ENCODE measurements at places on chromosomes 3 and 15.
A peak's percentile ranks its signal among the peaks of the same experiment; 100 is the strongest.

- no peak for DNase-seq
Observed at GRCh38 chr15:77475001-77475400, 54.3 kb downstream of the HMG20A start.

DNA sequence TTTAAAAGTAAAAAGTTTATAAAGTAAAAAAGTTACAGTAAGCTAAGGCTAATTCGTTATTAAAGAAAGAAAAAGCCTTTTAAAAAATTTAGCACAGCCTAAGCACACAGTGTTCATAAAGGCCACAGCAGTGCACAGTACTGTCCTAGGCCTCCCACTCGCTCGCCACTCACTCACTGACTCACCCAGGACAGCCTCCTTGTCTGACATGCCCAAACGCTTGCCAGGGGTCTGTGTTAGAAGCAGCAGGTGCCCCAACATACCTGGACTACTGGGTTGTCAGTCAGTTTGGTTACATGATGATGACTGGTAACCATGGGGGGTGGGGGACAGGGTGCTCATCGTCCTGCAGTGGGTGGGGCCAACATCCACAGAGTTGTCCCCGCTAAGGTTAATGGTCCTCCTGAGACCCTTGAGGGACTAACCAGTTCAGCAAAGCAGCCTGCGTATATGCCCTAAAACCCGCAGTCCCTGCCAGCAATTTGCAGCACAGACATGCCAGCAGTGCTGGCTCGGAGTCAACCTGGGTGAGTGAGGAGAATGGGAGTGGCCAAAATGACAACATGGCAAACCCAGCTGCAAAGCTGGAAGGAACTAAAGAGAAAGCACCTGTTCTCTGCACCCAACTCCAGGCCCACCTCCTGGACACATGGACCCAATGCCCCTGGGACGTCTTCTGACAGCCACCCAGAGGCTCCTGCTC lies 49.2 kb downstream of the CYFIP1 start:
- DNase-seq = no peak

DNA sequence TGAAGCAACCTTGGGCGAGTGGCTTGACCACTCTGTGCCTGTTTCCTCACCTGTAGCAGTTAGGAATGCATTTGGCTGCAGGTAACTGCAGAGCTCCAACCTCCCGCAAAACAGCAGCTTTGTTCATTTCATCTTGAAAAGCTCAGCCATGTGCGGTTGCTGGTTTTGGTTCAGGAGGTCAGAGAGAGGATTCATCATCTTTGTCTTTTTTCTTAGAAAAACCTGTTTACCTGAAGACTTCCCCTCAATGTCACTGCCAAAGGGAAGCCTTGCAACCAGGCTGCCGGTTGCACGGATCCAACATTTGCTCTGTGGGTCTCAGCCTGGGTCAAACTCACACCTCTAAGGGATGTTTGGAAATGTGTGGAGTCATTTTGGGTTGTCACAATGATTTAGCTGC lies 16.4 kb upstream of the FURIN start:
- no peak for DNase-seq

DNA sequence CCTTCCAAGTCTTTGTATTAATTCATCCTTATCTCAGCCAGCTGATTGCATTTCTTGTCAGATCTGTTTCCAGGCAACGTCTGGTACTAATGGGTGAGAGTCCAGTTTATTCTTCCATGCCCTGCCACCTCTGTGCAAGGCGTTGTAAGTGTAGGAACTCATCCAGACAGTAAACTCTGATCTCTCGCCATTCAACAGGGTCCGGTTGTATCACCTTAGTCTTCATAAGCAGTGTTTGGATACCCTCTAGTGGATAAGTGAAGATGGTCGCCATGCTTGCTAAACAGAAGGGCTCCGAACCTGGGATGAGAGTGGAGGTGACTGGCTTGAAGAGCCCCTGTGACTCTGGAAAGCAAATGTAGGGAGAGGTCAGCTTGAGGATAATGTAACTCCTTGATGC lies 51.6 kb upstream of the CMTM7 start:
- DNase-seq = no peak

GRCh38 chr3:31906182-31906581 lies 74.9 kb downstream of the OSBPL10 start:
- no peak for DNase-seq

- no peak for DNase-seq
Observed at GRCh38 chr3:196048922-196049598, 32.8 kb downstream of the TFRC start.

DNA sequence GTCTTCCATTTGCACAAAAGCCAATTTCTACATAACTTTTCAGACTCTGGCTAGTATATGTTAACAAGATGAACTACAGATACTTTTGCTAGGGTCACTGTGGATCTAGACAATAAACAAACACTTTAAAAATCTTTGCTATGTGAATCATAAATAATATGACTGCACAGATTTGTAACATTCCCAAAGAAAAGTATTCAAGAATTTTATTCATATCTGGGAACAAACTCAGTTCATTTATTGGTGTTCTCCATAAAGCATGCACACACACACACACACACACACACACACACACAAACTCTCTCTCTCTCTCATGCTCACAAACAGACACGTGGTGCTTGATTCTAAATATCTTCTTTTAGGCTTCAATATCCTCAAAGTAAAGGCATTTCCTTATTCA lies 18.8 kb upstream of the THRB start:
- no peak for DNase-seq

- DNase-seq = no peak
Observed at GRCh38 chr15:40766906-40767837, 2.6 kb upstream of the C15orf62 start.

GRCh38 chr3:131033480-131034080 lies 6.9 kb downstream of the NEK11 start:
- DNase-seq = peak; percentile 76

- peak; percentile 41 for DNase-seq
Observed at GRCh38 chr3:12758025-12758781, 856 bp downstream of the TMEM40 start.

DNA sequence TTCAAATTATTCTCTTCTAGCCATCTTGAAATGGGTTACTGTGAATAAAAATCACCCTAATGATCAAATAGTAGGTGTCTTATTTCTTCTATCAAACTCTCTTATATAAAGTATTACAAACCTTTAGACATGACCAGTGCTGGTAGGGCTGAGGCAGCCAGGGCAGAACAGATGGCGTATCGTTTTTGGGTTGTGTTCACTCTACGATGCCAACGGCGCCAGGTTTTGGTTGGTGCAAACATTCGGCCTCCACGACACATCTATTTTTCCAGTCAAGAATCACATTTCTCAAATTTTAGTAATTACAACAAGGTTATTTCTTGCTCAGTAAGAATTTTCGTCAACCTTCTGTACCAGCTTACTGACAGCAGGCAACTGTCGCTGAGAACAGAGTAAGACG lies 2.2 kb downstream of the RPL4 start:
- DNase-seq = no peak

DNA sequence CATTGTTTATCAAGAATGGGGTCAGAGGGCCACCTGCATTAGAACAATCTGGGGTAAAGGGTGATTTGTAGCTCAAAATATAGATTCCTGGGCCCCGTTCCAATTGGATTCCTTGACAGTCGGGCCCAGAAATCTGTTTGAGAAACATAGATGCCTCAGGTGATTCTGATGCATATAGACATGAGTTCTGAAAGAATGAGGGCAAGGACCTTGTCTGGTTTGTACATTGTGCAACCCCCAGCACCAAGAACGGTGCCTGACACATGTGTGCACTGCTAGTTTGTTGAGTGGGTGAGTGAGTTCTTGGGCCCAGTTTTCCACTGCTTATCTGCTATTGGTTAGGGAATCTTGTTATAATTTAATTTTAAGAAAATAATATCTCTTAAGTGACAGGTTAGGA lies 16.6 kb downstream of the CRYBG3 start:
- no peak for DNase-seq

- DNase-seq = no peak
Observed at GRCh38 chr3:109184726-109185125, 48.2 kb downstream of the C3orf85 start.

DNA sequence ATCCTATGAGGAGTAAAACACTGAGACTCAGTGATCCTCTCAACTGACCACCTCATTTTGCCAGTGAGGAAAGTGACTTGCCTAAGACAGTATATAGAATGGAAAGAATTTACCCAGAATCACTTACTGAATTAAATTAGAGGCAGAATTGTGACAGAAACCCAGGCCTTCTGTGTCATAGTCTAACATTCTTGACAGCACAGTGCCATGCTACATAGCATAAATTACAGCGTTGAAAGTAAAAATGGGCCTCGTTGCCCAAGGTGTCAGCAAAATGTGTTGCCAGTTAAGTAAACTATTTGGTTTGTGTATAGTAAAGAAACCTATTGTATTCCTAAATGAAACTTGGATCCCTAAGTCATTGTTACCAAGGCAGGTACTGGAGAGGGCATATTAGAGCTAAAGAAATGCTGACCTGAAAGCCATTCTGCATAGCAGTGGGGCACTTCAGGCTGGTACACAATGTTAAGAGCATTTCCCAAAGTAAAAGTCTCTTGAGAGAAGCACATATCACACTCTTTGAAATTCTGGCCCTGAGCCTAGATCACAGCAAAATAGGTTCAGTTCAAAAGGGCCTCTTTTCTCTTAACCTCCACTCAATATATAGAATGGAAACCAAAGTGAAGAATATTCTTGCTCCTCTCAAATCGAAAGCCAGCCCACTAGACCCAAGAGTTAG lies 53.8 kb downstream of the HMG20A start:
- DNase-seq = no peak

DNA sequence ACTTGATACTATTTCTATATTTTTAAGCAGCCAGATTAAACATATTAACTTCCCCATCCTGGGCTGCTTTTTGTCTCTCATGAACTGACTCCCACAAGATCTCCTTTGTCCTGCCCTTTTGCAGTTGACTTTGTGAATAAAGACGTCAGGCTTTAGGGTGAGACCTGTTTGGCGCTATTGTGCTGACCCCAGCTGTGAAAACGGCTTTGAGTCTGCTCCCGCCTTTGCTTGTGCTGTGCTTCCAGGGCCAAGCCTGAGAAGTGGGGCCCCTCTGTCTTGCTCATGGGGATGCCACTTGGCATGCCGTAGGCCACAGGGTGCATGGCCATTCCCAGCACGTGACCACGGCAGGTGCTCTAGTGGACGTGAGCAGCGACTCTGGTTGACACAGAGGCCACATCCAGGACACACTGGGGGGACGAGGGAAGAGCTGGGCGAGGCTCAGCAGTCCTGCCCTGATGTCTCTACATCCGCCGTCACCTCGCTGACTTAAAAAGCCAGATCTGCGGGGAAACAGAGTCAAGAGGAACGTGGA lies 268.9 kb upstream of the LYSMD4 start:
- no peak for DNase-seq

DNA sequence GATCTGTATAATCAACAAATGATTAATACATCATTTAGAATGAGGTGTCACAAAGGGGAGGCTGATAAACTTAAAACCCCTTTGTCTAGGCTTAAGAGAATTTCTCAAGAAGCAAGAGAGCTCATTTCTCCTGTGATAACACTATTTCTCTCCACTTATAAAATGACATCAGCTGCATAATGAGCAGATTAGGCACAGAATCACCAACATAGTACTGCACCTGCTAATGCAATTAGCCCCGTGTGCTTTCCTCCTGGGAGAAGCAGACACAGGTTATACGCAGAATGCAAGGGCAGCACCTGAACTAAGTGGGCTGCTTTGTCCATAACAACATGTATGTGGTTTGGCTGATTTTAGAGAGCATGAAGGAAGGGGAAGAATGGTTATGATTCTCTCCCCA lies 515.3 kb upstream of the CFAP20DC start:
- no peak for DNase-seq
